ENCODE measurements at places on chromosomes 4 and X. TPM values are rescaled to one million over a fixed set of nuclear protein-coding genes. Genes with fewer than 3 reads are reported as not detected.

The SSX1 gene
- not detected for total RNA-seq

The MAGEA3 gene
- not detected for total RNA-seq

The CBLL2 gene
- not detected for total RNA-seq

The PNMA6F gene
- not detected for total RNA-seq

The C4orf54 gene
- not detected for total RNA-seq

The MECP2 gene
- 13.8 TPM for total RNA-seq

The CCDC110 gene
- total RNA-seq, result not detected

The GNL3L gene
- total RNA-seq, result 19.0 TPM

The ART3 gene
- total RNA-seq, result not detected

The HSFX2 gene
- not detected for total RNA-seq

The ETDA gene
- total RNA-seq, result not detected

The CFAP47 gene
- total RNA-seq, result not detected

The HERC5 gene
- total RNA-seq, result 0.17 TPM

The CFAP299 gene
- total RNA-seq, result not detected

The ERAS gene
- not detected for total RNA-seq

The WNK3 gene
- 0.50 TPM for total RNA-seq

The ZAR1 gene
- not detected for total RNA-seq

The RAI2 gene
- total RNA-seq, result 1.0 TPM

The ZIC3 gene
- total RNA-seq, result not detected

The CYLC1 gene
- not detected for total RNA-seq

The MAGEA8 gene
- not detected for total RNA-seq

The TMEM31 gene
- not detected for total RNA-seq

The P2RY10 gene
- not detected for total RNA-seq
